GM13976 (cell line): ENCODE measurements at places on chromosomes 4 and X.

- no peak for DNase-seq
Measured at GRCh38 chr4:87056881-87057280, 122.1 kb downstream of the AFF1 start.

- no peak for DNase-seq
Measured at GRCh38 chr4:84379917-84380641, 119.0 kb downstream of the NKX6-1 start.

DNA sequence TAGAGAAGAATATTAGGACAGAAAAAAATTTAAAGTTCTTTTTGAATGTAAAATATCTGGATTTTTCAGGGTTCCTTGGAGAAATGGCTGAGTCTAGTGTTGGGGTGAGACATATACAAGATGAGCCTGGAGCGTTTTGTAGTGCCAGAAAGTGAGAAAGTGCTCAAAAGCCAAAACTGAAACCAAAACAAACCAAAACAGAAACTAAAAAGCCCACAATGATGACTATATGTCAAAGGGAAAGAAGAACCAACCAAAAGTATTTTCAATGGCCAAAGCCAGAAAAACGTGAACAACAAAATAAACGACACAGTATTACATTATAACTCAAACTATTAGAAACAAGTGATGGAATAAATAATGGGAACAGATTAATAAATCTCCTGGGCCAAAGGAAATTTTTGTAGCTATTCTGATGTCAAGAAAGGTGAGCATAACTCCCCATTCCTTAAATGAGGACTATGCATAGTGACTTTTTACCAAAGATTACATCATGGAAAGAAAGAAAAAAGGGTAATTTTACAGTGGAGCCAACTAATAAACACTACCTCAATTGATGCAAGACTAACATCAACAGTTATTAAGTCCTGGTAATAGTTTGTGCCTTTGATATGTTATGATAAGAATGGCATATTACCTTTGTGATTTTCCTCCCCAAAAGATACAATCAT lies 1137.6 kb downstream of the C4orf33 start:
- peak; percentile 3 for DNase-seq

DNA sequence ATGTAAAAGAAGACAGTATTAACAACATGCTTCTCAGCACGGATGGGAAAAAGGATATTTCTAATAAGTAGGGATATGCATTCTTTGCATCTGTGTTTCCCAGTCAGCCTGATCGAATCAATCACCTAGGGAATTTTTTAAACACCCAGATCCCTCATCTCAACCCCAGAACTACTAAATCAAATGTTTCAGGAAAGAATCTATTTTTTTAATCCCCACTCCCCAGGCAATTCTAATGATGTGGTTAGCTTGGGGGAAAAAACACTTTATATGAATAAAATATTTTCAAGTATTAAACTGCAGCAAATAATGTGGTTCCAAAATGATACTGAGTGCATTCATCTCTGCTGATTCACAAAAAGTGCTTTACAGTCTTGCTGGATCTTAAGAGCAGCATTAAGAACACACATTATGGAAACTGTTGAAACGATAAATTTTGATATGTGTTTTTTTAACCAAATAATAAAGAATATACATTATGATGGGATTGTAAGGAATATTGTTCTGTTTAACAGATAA lies 68.7 kb upstream of the GUCY1A1 start:
- DNase-seq: no peak

DNA sequence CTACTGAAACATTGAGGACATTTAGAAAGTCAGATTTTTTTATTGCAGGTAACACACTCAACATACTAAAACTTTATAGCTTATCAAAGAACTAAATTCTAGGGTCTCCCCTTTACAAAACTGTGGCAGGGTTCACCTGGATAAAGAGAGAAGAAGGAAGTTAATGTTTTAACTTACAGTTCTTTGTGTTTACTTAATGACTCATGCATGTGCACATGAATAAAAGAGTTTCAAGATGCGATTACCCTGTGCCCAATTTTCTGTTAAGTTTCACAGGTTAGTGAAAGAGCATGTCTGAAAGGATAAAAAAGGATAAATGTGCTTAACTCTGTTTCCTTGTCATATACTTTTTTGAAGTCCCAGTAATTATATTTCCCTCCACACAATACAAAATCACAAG lies 16.8 kb downstream of the DCAF8L1 start:
- no peak for DNase-seq

DNA sequence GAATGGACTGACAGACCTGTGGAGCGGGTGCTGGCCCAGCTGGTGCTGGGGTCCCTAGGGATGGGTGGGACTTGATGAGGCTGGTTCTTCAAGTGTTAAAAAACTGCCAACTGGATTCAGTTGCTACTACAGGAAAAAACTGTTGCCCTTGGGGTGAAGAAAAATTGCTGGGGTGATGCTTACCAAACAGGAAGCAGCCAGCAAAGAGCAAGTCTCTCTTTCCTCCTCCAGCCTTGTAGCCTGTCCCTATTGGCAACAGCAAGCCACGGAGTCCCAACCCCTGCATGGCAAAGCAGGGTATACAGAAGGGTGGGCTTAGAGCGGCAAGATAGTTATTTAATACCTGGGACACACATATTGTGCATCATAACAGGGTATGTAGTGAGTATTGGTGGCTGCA lies 60.1 kb upstream of the ATP8A1 start:
- DNase-seq: no peak

DNA sequence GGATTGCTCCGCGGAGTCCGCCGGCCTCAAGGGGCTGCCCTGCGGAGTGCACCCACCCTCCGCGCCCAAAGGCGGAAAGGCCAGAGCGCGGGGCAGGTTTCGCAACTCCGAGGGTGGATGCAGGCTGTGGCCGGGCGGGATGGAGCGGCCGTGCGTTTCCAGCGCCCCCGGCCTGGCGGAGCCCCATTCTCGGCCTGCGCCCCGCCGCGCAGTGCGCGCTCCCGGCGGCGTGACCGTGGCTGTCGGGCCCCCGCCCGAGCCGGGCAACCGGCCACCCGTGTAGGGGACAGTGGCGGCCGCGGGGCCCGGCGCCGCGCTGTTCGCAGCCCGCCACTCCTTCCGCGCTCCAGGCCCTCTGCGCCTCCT lies 331 bp downstream of the SETD7 start:
- DNase-seq: no peak

- DNase-seq: no peak
Measured at GRCh38 chr4:5463936-5464650, 244.3 kb downstream of the EVC2 start.

GRCh38 chr4:75432683-75433082 lies 81.5 kb downstream of the RCHY1 start:
- no peak for DNase-seq

DNA sequence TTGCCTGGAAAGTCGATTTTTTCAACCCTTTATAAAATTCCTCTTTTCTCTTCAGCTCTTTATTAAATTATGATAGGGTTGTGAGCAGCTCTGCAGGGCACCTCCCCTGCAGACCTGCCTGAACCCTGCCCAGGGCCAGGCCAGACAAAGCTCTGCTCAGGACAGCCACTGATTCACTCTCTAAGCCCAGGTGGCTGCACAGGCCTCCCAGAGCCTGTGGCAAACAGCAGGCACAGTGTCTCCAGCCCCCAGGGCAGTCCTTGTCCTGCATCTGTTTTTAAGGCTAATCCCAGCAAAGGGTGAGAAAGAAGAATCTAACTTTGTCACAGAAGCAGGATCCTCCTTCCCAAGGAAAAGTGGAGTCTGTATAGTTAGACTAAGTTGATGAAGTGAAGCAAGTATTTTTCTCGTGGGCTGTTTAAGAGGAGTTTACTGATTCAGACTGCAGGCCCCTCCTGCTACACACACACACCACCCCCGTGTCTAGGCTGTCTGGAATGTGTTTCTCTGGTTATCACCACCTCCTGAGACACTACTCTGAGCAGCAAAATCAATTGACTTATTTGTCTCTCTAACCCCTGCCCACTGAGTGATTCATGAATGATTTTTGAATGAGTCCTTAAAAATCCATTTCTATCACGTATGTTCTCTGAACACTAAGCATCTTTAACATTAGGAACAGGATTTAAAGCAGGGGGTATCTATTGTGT lies 101.7 kb downstream of the CHIC2 start:
- no peak for DNase-seq

- no peak for DNase-seq
Measured at GRCh38 chrX:21934414-21934813, 6.1 kb upstream of the SMS start.

DNA sequence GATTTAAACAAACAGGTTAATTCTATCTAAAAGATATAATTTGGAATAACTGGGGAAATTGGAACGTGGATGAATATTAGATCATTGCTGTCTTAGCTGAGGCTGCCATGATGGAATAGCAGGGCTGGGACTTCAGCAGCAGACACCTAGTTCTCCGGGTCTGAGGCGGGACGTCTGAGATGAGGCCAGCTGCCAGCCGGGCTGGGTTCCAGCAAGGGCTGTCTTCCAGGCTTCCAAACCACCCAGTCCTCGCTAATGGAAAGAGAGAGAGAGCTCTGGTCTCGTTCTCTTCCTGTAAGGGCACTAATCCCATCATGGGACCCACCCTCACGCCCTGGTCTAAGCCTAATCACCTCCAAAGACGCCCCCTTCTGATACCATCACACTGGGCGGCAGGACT lies 85.7 kb downstream of the ADRA2C start:
- no peak for DNase-seq

GRCh38 chr4:137156054-137156453 lies 376.2 kb downstream of the PCDH18 start:
- DNase-seq: no peak

- no peak for DNase-seq
Measured at GRCh38 chr4:121794505-121795188, 6.5 kb upstream of the EXOSC9 start.

GRCh38 chr4:124206779-124207605 lies 505.5 kb downstream of the ANKRD50 start:
- no peak for DNase-seq

- DNase-seq: no peak
Measured at GRCh38 chr4:168817370-168817769, 192.7 kb downstream of the CBR4 start.

- DNase-seq: no peak
Measured at GRCh38 chrX:136961594-136962135, 72.1 kb downstream of the GPR101 start.

DNA sequence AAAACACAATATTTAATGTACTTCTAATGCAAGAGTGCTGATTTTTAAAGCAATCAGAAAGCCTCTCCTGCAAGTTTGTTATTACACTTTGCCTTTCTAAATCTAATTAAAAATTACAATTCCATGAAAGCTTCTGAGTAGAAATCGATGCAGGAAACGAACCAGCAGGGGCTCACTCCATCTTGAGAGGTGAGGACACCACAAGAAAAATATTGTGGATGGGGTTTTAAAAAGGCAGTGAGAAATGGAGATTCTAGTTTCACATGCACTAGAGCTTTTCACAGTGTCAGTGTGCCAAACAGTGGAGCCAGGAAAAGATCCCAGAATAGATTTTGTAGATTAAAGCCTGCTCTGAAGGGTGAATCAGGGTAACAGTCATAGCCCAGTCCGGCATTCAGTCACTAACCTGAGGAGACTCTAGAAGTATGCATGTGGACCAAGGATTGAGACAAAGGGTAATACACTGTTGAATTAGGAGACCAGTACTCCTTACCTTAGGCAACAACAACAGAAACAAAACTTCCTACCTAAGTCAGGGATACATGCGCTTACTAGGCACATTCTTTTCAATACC lies 362.3 kb downstream of the NAF1 start:
- DNase-seq: no peak

DNA sequence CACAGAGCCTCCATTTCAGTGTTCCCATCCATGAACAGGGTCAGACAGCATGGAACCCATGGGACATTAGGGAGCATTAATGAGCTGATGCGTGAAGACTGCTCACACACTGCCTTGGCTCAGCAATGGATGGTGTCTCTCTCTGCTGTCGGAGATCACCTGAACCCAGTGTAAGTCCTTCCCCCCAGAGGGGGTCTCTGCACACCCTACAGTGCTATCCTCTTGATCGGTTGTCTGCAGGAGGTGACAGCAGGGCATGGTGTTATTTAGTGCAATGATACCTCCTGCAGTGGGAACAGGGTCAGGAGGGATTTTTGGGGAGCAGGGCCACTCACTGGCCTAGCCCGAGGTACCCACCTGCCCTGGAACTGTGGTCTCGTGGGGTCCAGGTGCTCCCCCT lies 25.6 kb downstream of the APELA start:
- DNase-seq: no peak

DNA sequence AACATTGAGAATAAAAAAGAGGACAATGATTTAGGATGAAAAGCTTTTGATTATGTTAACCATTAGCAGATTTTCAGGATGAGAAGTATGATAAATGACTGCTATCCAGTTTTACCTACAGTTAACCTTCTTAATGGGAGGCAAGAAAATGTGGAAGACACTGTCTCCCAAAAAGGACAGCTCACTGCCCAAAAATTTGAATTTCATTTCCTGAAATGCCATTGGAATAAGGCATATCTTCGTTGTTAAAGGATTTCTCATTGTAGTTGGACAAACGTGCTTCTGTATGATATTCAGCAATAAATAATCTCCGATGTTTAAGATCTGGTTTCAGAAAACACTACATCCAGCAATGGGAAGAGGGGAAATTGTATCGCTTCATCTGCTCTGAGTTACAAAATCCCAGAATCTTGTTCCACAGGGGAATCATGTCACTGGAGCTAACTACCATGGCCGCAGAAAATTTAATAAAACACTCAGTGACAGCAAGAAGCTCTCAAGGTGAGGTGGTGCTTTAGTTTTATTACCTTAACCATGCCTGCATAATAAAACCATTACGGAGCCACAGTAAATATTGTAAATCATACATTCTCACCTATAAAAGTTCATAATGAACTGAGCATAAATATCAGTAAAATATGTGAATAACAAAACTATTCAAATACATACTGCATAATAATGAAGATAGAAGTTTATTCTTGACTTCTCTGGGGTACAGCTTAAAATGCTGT lies 552.3 kb downstream of the PCDH7 start:
- DNase-seq: no peak

GRCh38 chr4:143726714-143727113 lies 26.2 kb upstream of the FREM3 start:
- DNase-seq: no peak

- DNase-seq: no peak
Measured at GRCh38 chrX:22296871-22297270, 24.2 kb downstream of the CBLL2 start.

- DNase-seq: no peak
Measured at GRCh38 chr4:142396279-142396678, 449.8 kb downstream of the INPP4B start.

GRCh38 chr4:2931512-2932301 lies 31.5 kb downstream of the NOP14 start:
- peak; percentile 80 for DNase-seq

DNA sequence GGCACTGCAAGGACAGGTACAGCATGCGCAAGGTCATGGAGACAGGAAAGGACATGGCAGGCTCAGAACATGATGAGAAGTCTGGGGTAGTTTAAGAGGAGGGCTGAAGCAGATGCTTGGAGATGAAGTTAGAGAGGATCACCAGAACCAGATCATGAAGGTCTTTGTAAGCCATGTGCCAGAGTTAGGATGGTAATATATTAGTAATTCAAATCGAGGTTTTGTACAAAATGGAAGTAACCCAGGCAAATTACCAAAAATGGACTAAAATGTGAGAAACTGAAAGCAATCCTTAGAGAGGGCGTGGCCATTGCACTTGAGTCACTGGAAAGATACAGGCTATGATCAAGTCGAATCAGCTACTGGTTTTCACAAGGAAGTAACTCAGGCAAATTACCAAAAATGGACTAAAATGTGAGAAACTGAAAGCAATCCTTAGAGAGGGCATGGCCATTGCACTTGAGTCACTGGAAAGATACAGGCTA lies 13.5 kb downstream of the RXFP1 start:
- DNase-seq: no peak

- no peak for DNase-seq
Measured at GRCh38 chrX:41603596-41603995, 85.2 kb upstream of the GPR34 start.
